Erythroblast (primary cell): ENCODE measurements at places on chromosomes 13 and 19.

DNA sequence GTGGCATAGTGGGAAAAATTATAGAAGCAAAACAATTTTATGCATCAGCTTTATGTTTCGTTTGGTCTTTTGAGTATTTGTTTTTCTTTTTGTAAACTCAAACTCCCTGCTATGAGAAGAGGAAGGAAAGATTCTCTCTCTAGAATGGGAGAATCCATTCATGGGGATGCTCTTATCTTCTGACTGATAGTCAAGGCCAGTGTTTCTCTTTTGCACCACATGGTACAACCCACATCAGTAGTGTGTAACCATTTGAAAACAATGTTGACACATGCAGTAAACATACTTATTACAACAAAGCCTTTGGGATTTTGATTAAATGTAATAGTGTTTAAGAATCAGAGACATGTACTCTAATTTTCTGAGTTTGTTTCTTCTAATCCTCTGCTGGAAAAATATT is 490.5 kb downstream of the MYO16 start:
- no peak for DNase-seq

- DNase-seq, result no peak
Observed at GRCh38 chr13:114143806-114144605, 11.6 kb upstream of the RASA3 start.

DNA sequence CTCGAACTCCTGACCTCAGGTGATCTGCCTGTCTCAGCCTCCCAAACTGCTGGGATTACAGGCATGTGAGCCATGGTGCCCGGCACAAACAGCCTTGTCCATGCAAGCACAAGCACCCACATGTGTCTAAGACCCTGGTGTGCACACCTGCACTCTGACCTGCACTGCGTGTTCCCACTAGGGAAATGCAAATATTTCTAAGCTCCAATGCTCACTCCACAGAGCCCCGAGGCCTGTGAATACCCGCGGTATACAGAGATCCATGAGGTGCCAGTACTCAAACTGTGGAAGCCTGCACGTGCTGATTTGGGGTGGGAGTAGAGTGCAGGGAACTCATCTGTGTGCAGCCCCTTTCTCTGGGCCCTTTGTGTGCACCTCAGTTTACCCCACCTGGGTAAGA is 14.7 kb downstream of the GADD45B start:
- no peak for DNase-seq

GRCh38 chr13:49213997-49214916 is 5.9 kb upstream of the MLNR start:
- no peak for DNase-seq

GRCh38 chr13:110000534-110001345 is 214.4 kb upstream of the IRS2 start:
- no peak for DNase-seq

DNA sequence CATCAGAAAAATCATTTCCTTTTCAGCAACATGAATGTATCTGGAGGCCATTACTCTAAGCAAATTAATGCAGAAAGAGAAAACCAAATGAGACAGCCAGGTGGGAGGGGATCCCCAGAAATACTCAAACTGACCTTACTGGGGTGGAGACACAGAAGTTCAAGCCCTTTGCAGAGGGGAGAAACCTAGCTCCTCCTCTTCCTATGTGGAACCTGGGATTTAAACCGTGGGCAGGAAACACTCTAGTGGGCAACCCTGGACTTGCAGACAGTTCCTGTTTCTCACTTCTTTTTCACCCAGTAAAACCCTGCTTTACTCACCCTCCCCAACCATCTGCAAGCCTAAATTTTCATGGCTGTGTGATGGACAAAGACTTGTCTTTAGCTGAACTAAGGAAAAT is 61.3 kb downstream of the SLITRK6 start:
- DNase-seq, result no peak

DNA sequence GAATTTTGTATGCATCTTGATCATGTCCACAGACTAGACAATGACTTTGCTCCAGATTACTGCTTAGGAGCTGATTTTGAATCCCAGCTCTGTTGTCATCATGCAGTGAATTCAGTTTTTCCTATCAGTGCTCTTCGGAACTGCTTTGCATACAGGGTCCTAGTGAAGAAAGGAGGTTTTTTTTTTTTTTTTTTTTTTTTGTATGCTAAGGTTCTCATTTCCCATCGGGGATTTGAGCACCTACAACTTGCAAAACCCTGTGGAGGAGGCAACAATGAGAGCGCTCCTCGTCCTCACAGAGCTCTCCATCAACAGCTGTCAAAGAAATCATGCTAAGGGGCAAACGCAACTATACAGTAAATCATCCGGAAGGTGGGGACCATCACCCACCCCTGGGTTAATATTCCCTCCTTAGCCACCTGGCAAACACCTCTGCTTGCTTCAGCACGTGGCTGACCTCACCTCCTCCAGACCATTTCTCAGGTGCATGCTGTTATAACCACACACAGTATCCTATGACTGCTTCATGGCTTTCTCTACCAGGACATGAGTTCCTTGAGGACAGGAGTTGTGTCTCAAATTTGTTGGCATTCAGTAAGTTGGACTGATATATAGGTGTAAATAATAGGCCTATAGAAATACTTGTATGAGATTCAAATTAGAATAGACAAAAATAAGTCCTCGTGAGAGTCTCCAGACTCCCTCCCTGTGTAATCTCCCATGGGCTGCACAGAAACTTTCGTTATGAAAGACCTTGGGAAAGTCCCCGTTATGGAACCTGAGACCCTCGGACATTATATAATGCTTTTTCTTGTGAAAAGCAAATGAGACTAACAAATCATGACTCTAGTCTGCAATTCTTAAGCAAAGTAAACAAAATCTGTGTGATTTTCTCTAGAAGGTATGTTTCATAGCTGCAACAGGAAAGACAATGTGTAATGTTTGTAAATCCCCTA is 113.8 kb downstream of the KATNAL1 start:
- no peak for DNase-seq

DNA sequence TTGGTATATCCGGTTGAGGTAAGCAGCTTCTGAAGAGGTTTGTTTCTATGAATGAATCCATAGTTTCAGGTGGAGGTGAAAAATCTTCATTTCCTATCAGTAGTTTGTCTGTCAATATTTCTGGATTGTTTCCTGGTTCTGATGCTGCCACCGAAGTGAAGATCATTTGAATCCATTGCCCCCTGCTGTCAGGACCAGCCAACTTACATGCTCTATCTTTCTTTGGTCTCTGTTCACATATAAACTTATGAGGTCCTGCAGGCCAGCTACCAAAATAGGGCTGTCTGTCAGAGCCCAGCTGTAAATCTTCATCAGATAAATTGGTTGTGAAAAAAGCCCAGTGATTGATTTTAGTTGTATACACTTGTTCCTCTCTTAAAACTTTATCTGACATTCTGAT is 15.2 kb upstream of the N4BP2L1 start:
- DNase-seq, result peak; percentile 68

- DNase-seq, result no peak
Observed at GRCh38 chr19:16117594-16118033, 5.9 kb downstream of the RAB8A start.

DNA sequence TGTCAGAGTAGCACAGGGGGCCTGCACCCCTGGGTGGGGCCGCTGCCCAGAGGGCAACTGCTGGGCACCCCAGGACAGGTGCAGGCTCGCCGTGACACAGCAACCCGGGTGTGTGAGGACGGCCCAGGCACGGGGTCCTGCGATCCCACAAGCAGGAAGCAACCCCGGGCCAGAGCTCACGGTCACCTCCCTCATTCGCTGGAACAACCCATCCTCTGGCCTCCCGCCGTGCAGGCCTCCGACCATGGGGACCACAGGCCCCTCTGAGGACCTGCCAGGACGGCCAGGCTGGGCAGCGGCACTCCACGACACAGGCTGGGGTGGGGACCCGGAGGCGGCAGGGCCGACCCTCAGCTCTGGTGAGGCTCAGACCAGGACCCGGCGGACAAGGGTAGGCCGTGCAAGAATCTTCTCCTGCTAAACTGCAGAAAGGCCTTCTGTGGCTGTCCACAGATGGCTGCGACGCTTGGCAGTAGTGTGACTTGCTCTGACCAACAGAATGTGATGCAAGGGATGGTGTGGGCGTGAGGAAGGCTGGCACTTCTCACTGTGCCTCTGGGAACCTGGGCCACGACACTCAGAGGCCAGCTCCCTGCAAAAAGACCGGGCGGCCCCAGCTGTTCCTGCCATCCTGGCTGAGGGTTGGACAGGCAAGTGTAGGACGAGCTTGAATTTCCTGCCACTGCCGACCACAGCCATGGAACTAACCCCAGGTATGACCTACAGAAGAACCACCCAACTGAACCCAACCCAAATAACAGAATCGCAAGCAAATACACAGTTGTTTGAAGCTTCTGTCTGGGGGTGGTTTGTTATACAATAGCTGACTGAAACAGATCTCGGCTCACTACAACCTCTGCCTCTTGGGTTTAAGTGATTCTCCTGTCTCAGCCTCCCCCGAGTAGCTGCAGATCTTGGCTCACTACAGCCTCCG is 26.5 kb downstream of the PIP5K1C start:
- no peak for DNase-seq

DNA sequence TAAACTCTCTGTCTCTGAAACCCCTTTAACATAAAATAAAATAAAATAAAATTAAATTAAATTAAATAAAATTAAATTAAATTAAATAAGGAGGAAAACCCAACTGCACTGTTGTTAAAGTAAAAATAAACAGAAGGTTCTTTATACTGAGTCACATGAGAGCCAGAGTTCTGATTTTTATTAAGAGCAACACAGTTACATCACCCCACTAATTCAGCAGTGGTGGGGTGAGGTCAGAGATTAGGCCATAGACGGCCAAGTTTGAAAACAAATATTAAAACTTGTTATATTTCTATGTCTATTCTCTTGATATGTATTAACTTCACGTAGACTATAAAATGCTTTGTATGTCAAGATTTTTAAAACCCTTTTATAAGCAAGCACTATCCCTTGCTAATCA is 59.5 kb downstream of the MYCBP2 start:
- no peak for DNase-seq

DNA sequence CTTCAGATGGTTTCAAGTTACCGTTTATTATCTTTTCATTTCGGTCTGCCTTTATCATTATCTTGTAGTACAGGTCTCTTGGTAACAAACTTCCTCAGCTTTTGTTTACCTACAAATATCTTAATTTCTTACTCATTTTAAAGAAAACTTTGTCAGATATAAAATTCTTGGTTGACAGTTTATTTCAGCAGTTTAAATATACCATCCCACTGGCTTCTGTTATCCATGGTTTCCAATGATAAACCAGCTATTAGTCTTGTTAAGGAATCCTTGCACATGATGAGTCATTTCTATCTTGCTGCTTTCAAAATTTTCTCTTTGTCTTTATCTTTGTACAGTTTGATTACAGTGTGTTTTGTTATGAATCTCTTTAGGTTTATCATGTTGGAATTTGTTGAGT is 308.3 kb upstream of the SPRY2 start:
- no peak for DNase-seq

GRCh38 chr19:39082167-39082566 is 2.0 kb upstream of the ACP7 start:
- no peak for DNase-seq

GRCh38 chr13:94996445-94996844 is 284.1 kb upstream of the SOX21 start:
- DNase-seq, result no peak

- DNase-seq, result no peak
Observed at GRCh38 chr19:52473655-52474350, 20.4 kb downstream of the ZNF578 start.

DNA sequence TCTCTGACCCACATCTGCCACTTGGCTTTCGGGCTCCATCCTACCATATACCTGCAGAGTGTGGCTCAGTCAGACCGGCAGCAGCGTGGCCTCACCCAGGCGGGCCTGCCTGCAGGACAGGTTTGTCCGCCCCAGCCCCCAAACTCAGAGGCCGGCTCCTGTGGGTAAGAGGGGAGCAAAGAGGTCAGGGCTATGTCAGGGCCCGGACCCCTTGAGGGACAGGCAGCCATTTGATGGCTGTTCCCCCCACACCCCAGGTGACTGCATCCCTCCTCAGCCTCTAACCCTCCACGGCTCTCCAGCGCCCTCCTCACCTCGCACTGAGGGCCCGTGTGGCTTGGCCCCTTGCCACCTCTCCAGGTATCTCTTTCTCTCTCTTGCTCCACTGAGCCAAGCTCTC is 12.3 kb upstream of the ZBTB32 start:
- DNase-seq, result no peak

DNA sequence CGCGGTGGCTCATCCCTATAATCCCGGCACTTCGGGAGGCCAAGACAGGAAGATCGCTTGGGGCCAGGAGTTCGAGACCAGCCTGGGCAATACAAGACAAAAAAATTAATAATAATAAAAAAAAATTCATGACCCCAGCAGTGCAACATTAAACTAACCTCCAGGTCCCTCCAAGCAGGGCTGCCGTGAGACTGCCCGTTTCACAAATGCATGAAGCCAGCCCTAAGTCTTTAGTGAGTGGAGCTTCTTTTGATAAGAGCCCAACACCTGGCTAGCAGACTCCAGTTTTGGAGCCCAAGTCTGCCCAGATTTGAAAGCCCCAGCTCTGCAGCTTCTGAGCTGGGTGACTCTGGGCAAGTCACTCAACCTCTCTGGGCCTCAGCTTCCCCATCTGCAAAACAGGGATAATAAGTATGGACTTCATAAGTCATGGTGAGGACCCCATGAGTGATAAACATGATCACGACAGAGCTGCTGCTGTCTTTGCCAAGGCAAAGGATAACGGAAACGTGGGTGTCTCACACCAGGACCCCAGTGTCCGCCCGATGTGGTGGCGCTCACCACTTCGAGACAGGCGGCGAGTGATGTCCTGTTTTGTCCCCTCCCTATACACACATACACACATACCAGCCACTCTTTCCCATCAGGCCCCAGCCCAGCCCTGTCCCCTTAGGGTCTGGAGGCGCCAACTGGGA is 38.4 kb upstream of the NANOS3 start:
- DNase-seq, result no peak

DNA sequence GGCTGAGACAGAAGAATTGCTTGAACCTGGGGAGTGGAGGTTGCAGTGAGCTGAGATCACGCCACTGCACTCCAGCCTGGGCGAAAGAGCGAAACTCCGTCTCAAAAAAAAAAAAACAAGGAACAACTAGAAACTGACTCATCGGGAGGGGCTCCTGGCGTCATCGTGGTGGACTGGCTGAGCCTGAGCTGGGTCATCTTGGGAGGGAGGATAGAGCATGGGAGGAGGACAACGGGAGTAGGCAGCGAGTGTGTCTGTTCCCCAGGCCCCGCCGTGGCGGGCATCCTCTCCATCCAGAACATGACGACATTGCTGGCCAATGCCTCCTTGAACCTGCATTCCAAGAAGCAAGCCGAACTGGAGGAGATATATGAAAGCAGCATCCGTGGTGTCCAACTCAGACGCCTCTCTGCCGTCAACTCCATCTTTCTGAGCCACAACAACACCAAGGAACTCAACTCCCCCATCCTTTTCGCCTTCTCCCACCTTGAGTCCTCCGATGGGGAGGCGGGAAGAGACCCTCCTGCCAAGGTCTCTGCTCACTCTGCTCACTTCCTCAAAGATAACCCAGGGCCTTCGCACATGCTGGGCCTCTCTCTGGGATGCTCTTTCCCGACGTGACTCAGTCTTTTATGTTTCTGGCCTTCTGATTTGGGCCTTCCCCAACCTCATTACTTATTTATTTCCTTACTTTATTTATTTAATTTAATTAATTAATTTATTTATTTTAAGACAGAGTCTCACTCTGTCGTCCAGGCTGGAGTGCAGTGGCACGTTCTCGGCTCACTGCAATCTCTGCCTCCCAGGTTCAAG is 16.6 kb downstream of the DDX39A start:
- DNase-seq, result peak; percentile 39

GRCh38 chr13:111975539-111976473 is 91.1 kb upstream of the SOX1 start:
- no peak for DNase-seq

GRCh38 chr13:40697711-40698110 is 31.3 kb upstream of the FOXO1 start:
- DNase-seq, result no peak

- no peak for DNase-seq
Observed at GRCh38 chr13:50366488-50367174, 351.4 kb downstream of the KCNRG start.

- no peak for DNase-seq
Observed at GRCh38 chr13:32894589-32895001, 121.6 kb upstream of the KL start.
